GM23248 (cell line): ENCODE measurements at places on chromosomes 7 and 10. TPM values are rescaled to one million over a fixed set of nuclear protein-coding genes. Genes with fewer than 3 reads are reported as not detected.

DNA sequence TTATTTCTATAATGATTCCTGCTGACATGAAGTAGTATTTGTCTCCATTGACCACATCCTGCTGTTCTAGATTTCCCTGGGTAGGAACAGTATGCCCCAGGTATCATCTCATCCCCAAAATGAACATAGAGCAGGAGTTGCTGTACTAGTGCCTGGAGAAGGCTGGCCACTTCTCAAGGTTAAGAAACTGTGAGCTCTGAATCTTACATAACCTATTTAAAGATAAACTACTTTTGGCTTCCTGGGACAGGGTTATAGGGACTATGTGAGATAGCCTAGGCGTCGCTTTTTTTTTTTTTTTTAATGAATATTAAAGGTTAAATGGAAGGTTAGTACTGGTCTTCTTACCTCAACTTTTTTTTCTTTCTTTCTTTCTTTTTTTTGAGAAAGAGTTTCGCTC lies 103.0 kb downstream of the LRRC4 start:
- peaks cover 5% of the 10 kb centered on the region for H3K4me1 ChIP-seq
- no peaks in the 10 kb centered on the region for H3K27me3 ChIP-seq

The TMEM236 gene
- 0.11 and 0.13 TPM in 2 replicates for total RNA-seq

- no peak overlapping the region for H3K4me3 ChIP-seq
- DNase-seq = no peak
- no peaks in the 10 kb centered on the region for H3K4me1 ChIP-seq
- no peaks in the 10 kb centered on the region for H3K36me3 ChIP-seq
These were observed 82.7 kb downstream of the GLRX3 start for GRCh38 chr10:130218936-130219335.

The PTPRN2 gene
- total RNA-seq = not detected in 2 replicates

DNA sequence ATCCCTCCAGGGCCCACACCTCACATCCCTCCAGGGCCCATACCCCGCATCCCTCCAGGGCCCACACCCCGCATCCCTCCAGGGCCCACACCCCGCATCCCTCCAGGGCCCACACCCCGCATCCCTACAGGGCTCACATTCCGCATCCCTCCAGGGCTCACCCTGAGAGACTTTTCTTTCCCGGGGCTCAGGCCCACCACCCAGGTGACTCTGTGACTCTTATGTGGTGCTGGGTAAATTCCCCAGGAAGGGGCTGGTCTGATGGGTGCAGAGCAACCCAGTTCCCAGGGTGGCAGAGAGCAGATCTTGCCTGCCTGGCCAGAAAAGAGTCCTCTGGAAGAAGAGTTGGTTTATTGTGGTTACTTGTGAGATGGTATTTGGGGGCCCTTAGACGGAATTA lies 290.7 kb downstream of the TCERG1L start:
- no peaks in the 10 kb centered on the region for H3K4me1 ChIP-seq
- no peaks in the 10 kb centered on the region for H3K36me3 ChIP-seq
- H3K27me3 ChIP-seq = no peaks in the 10 kb centered on the region
- no peak overlapping the region for H3K27ac ChIP-seq

GRCh38 chr7:94160719-94161435 lies 156.7 kb upstream of the BET1 start:
- no peak overlapping the region for H3K27ac ChIP-seq
- no peaks in the 10 kb centered on the region for H3K36me3 ChIP-seq
- H3K27me3 ChIP-seq = no peaks in the 10 kb centered on the region
- H3K4me1 ChIP-seq = 0 out of 2 replicates have a peak, but pooled peaks cover 6% of the 10 kb centered on the region
- no peak for DNase-seq

- DNase-seq = peak; percentile 90
- no peaks in the 10 kb centered on the region for H3K27me3 ChIP-seq
- no peaks in the 10 kb centered on the region for H3K36me3 ChIP-seq
- H3K4me1 ChIP-seq = peaks cover 55% of the 10 kb centered on the region
These were observed 193.0 kb upstream of the CELF2 start for GRCh38 chr10:10824591-10825148.

The CALML3 gene
- not detected in 2 replicates for total RNA-seq

The SMO gene
- total RNA-seq = 14.7 and 16.3 TPM in 2 replicates

DNA sequence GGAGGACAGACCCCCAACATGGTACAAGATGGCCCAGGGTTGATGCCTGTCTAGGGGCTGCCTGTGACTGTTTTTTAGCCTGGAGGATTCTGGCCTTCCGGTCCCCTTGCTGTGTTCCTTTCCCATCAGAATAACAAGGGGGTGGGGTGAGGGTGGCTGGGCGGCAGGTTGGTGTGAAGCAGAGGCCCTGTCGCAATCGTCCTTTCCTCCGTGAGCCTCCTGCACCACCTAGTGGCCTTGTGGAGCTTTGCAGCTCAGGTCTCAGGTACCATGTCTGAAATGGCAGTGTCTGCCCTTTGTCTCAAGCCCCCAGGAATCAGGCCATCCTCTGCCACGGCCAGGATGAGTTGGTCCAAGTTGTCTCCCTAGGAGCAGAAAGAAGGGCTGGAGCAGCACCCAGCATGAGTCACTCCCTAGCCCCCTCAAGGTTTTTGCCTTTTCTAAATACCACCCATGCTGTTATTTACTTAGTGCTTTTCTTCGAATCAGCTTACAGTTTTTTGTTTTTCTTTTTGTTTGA lies 24.2 kb downstream of the TACR2 start:
- peaks cover 7% of the 10 kb centered on the region for H3K4me1 ChIP-seq
- no peak overlapping the region for H3K4me3 ChIP-seq
- peaks cover 35% of the 10 kb centered on the region for H3K36me3 ChIP-seq
- H3K27me3 ChIP-seq = no peaks in the 10 kb centered on the region

DNA sequence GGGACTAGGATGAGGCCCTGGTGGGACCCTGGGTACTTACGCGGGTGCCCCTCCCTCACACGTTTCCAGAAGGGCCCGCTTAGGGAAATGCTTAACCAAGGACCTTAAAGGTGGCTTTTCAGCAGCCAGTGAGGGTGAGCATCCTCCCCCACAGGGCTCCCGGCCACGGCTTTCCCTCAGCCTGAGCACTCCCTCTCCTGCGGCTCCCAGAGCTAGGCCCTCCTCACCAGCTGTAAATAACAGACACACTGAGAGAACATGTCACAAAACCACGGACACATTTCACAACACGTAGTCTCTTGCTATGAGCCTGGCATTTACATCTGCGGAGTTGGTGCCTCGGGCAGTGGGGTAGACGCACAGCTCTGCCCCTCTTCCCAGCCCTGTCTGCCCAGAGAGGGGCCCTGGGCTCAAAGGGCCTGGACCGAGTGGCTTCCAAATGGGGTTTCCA lies 25.2 kb downstream of the GRID1 start:
- H3K27ac ChIP-seq = no peak overlapping the region
- DNase-seq = peak; percentile 14
- 0 out of 2 replicates have a peak, but pooled peaks cover 9% of the 10 kb centered on the region for H3K27me3 ChIP-seq

- peaks cover 9% of the 10 kb centered on the region for H3K36me3 ChIP-seq
- H3K4me1 ChIP-seq = peaks cover 12% of the 10 kb centered on the region
- H3K27me3 ChIP-seq = no peaks in the 10 kb centered on the region
- H3K27ac ChIP-seq = no peak overlapping the region
These were observed 59.7 kb downstream of the MET start for GRCh38 chr7:116731445-116732335.

The ATRNL1 gene
- total RNA-seq = not detected in 2 replicates

The GPR26 gene
- total RNA-seq = not detected in 2 replicates

GRCh38 chr10:111222961-111223360 lies 146.1 kb downstream of the ADRA2A start:
- H3K4me3 ChIP-seq = no peak overlapping the region
- no peak overlapping the region for H3K27ac ChIP-seq
- no peaks in the 10 kb centered on the region for H3K4me1 ChIP-seq
- H3K27me3 ChIP-seq = no peaks in the 10 kb centered on the region; the same call in 1 of the 2 replicates
- DNase-seq = no peak

- DNase-seq = no peak
- H3K27ac ChIP-seq = no peak overlapping the region
- no peaks in the 10 kb centered on the region; the same call in 1 of the 2 replicates for H3K36me3 ChIP-seq
- H3K4me3 ChIP-seq = no peak overlapping the region
- H3K4me1 ChIP-seq = 0 out of 2 replicates have a peak, but pooled peaks cover 2% of the 10 kb centered on the region
- no peaks in the 10 kb centered on the region for H3K27me3 ChIP-seq
These were observed 121.5 kb downstream of the TYW1B start for GRCh38 chr7:72706521-72706920.

DNA sequence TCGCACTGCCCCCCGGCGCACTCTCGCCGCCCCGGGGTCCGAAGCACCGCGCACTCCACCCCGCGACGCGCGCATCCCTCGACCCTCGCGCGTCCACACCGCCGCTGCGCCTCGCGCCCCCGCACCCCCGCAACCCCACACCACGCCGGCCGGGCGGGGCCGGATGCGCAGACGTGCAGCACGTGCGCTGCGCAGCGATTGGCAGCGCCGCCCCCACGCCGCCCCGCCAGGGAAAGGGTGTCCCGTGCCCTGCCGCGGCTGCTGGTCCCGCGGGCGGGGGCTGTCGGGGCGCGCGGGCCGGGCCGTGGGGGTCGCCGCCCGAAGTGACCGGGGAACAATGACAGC lies 53.7 kb upstream of the KDM7A start:
- H3K27me3 ChIP-seq = no peaks in the 10 kb centered on the region
- peak; percentile 64 for DNase-seq
- H3K36me3 ChIP-seq = no peaks in the 10 kb centered on the region
- H3K27ac ChIP-seq = no peak overlapping the region
- H3K4me1 ChIP-seq = no peaks in the 10 kb centered on the region
- peak overlapping the region; percentile 76 for H3K4me3 ChIP-seq
